Amniotic epithelial cell (primary cell): ENCODE measurements at places on chromosomes 2 and 18.

DNA sequence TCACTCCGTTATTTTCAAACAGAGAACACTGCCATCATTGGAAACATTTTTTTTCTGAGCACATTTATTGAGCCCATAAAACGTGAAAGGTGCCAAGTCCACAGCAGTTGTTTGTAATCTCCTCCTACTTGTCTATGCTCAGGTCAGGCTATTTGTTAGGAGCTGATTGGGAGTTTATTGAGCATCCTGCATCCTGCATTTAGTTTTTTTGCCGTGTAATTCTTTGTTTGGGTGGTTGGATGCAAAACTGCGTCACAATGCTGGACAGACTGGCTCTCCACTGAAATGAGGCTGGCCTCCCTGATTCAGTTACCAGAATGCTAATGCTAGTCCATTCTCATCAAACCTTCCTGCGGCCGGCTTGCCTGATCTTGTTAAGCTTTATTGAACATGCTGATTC is 71.4 kb downstream of the RAPGEF4 start:
- DNase-seq, result no peak

DNA sequence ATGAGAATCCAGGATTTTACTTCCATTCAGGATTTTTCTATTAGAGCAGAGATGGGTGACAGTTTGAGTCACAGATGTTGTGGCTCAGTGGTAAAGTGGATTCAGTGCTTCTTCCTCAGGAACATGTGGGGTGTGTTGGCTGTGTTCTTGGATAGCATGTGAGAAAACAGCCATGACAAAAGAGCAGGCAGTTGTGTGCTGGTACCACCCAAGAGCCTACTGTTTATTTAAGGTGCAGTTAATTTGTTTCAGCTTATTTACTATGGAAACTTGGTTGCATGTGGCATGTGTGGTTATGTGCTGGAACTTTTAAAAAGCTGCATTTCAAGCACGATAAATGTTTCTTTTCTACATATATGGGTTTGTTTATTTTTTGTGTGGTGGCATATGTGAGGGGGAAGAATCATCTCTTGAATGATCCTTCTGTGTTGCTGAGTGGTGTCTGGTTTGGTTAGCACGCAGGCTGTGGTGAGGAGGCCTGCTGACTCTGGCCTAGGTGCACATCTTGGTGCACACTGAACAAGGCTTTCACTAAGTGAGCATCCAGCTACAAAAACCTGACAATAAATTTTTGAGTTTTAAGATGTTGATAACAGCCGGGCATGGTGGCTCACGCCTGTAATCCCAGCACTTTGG is 67.3 kb downstream of the SPTBN1 start:
- no peak for DNase-seq

- no peak for DNase-seq
Measured at GRCh38 chr2:65868177-65868576, 435.8 kb upstream of the SPRED2 start.

- DNase-seq, result no peak
Measured at GRCh38 chr2:145918951-145919350, 1399.0 kb upstream of the ZEB2 start.

GRCh38 chr2:191243154-191243553 is 2.0 kb upstream of the MYO1B start:
- DNase-seq, result no peak

DNA sequence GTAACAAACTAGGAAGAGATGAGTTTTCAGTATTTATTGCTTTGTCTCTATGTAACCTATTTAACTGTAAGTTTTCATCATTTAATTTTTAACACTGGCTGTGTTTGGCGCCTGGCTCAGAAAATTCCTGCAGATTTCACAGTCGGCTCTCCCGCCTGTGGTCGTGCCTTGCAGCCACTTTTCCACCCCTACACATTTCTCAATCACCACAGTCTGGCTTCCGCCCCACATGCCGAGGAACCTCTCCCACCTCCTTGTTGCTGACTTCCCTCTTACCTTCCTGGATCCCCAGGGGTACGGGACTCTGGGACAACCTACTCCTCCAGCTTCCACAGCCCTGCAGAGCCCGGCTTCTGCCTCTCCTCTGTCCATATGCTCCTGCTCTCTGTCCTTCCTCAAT is 41.6 kb upstream of the MGAT4A start:
- peak; percentile 22 for DNase-seq

- DNase-seq, result peak; percentile 51
Measured at GRCh38 chr2:178111743-178112142, 494 bp upstream of the RBM45 start.

- no peak for DNase-seq
Measured at GRCh38 chr2:9508931-9509330, 34.6 kb downstream of the IAH1 start.

DNA sequence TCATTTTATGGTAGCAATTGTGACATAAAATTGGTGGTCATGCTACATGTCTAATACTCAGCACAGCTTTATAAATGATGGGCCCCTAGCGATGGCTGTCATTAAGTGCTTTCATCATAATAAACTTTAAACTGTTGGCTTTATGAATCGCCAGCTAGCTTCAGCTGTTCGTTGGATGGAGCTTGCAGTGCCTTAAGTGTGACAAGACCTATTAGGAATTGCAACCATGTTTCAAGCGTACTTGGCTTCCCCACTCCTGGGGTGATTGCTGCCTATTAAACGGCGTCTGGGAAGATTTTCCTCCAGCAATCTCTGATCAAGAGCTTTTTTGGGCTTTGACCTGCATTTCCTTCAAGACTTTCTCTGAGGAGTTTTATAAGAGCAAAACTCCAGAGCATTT is 164.5 kb upstream of the SIX3 start:
- DNase-seq, result no peak

DNA sequence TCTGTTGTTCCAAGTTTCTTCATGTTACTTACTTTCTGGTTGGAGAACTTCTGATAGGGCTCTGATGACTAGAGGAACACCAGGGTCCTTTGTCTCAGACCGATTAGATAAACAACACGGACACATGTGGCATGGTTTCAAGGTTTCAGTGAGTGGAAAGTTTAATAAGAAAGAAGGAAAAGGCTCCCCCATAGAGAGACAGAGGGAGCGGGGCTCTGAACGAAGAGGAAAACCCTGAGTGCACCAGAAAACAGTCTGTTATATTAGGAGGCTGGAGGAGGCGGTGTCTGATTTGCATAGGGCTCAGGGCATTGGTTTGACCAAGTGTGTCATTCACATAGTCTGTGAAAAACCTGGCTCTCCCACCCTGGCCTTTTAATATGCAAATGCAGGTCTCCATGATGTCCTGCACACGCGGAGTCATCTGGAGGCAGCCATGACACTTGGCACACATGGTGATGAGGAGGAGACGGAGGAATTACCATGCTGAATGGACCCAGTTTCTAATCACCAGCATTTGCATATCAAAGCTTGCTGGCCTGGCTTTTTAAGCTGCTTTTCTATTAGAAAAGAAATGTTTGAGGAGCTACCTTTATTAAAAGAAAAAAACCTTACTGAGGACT is 94.2 kb downstream of the PTPN4 start:
- DNase-seq, result no peak

DNA sequence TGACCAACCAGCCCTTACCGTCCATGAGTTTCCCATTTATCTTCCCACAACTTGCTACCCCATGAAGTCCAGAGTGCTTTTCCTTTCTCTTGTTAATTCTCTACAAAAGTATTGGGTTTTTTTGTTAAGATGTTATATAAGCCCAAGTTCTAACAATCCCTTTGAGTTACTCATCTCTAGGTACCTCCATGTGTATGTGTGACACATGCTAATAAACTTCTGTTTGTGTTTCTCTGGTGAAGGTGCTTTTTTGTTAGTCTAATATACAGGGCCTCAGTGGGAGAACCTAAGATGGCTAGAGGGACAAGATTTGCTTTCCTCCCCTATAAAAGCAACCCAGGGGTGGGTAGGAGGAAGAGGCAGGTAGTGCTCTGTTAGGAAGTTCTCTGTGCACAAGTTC is 31.8 kb upstream of the RMDN2 start:
- no peak for DNase-seq

DNA sequence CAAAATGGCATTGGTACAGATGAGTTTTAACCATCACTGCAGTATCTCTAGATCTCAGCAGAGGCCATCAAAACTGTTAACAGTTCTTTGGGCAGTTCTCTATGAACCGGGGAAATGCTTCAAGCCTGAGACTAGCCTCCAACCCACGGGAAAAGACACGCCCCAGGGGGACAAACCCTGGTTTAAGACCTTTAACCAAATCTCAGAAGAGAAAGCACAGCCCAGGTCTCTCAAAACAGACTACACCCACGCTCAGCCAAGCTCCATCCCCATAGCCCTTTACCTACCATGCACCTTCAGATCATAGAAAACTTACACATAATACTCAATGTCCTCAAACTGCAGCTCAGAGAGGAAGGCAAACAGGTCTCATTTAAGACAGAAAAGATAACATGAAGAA is 78.3 kb downstream of the TMEM163 start:
- no peak for DNase-seq

DNA sequence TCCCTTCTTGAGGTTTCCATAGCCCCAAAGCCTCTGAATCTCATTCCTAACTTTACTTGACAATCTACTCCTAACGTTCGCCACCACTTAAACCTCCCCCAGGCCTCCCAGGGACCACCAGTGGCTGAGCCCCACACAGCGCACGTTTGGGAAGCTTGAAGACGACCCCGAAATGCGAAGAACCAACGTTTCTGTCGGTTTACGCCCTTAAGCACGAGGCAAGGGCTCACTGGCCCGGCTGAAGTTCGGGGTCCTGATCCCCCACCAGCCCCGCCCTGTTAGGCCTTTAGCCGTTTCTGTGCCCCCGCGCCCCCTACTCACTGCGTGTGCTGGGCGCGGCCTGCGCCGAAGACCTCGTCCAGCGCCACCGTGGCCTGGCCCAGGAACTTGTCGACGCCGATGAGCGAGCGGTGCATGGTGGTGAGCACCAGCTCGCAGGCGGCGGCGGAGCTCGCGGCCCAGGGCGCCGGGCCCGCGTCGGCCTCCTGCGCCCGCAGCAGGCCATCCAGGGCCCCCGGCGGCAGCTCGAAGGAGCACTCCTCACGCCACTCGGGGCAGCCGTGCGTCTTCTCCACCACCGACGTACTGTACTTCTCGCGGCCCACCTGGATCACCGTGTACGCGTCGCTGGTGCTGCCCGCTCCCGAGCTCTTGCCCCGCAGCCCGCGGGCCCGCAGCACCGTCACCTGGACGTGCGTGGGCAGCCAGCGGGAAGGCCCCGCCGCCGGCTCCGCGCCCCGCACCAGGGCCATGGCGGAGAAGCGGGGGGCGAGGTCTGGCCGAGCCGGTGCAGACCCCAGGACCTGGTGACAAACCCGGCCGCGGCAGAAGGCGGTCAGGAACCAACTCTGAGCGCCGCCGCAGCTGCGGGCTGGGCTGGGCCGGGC is 479 bp downstream of the RAB11FIP5 start:
- peak; percentile 52 for DNase-seq

DNA sequence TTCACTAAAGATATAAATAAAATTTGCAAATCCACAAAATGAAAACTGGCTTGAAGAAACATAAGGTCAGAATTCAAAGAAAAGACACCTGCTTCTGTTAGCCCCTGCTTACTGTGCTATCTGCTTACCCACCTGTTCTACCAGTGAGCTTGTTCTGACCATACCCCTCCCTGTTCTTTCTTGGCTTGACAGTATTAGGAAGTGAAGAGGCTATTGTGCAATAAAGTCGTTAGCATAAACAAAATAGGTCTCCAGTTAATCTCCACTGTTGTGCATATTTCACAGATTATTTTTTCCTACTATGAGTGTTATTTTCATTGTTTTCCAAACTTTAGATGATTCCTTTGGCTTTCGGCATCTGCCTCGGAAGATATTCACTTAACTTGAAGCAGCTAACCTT is 322.1 kb downstream of the CCDC85A start:
- DNase-seq, result peak; percentile 41

GRCh38 chr18:22977847-22978701 is 44.9 kb downstream of the RBBP8 start:
- peak; percentile 76 for DNase-seq

DNA sequence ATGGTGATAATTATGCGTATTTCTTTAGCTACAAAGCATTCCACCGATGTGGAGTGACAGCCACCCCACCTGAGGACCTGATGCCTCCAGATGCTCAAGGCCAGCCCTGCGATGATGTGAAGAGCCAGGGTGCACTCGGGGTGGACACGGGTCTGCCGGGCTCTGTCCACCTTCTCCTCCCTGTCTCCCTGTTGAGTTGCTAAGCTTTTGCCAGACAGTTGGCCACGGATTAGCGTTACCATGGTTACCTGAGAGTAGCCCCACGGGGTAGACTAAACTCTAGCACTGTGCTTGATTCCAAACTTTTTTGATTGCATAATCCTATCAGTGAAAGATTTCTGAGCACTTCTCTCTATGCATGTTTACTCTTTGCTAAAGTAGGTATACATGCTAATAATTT is 86.2 kb downstream of the SMIM21 start:
- peak; percentile 35 for DNase-seq

- DNase-seq, result peak; percentile 58
Measured at GRCh38 chr2:10193851-10194820, 71.6 kb downstream of the RRM2 start.

DNA sequence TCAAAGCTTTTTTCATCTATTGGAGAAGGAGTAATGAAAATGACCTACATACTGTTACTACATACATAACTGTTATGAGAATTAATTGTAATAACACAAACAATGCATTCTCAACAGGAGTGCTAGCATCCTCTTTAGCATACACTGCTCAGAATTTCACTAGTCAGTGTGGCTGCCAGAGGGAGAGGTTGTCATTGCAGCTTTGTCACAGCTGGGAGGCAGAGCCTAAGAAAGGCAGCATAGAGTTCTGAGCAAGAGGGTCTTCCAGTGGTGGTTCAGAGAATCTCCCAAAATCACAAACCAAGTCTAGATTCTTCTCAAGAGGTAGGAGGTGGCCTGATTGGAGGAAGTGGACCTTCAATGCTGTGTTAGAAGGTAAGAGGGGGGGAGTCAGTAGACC is 286.7 kb upstream of the CYRIA start:
- DNase-seq, result no peak

GRCh38 chr2:134284119-134284670 is 30.3 kb downstream of the MGAT5 start:
- no peak for DNase-seq

- peak; percentile 16 for DNase-seq
Measured at GRCh38 chr2:155310589-155310988, 612.1 kb downstream of the KCNJ3 start.

- DNase-seq, result no peak
Measured at GRCh38 chr2:232276733-232277313, 101.7 kb upstream of the ALPP start.

DNA sequence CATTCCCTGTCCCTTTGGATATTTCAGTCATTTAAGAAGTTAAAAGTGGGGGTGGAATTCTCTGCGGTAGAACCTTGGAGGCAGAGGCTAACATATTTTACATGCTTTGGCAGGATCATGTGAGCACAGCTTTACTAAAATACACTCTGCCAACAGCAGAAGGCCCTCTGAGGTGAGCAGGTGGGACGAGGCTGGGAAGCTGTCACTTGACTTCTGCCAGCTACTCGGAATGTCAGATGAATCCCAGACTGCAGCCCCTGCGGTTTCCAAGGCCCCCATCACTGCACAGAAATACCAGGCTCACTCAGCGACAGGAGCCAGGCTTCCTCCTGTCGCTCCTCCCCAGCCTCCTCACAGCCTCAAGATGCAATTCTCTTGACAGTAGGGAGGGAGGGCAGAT is 220.9 kb upstream of the REV1 start:
- DNase-seq, result no peak

DNA sequence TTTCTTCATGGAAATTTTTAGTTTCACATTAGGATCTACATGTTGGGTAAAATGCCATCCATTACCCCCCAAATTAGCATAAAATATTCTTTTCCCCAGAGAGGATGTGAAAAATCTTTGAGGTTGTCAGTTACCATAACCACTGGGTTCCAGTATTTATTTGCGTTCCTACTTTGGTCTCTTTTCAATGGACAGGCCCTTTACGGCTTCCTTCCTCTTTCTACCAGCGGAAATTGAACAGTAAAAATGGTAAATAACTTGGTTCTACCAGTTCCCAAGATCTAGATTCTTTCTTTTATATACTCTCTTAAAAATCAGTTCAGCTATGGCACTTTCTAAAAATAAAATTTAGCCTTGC is 169.2 kb upstream of the APCDD1 start:
- no peak for DNase-seq
